GM19239 (cell line): ENCODE measurements at places on chromosomes 4 and X.

- DNase-seq, result no peak
These were observed 856.8 kb downstream of the SH3BGRL start for GRCh38 chrX:82058728-82059127.

GRCh38 chr4:74674750-74675149 is 119.6 kb downstream of the BTC start:
- no peak for DNase-seq

DNA sequence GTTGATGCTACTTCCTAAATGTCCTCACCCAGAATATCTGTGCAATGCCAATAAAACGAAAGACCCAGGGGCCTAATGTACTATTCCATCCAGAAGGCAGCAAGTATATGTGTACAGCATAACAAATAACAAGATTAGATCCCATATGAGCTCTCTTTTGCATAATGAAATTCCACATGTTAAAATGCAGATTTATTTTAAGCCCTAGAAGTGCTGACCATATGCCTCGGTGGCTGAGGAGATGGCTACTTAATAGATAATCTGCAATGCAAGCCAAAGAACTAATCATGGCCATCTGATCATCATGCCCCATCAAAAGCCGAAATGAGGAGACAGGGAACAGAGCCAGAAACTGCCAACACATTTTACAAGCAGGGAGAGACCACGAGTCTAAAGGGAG is 293.5 kb downstream of the KCNIP4 start:
- DNase-seq, result no peak

GRCh38 chr4:163623787-163624186 is 129.3 kb downstream of the TMA16 start:
- DNase-seq, result no peak

GRCh38 chr4:76896614-76897535 is 1.1 kb downstream of the SOWAHB start:
- no peak for DNase-seq
